ENCODE measurements at places on chromosomes 3 and 15. TPM values are rescaled to one million over a fixed set of nuclear protein-coding genes. Genes with fewer than 3 reads are reported as not detected.

Gene ZNF80
- polyA plus RNA-seq, result not detected

Gene C3orf33
- 0.19 TPM for polyA plus RNA-seq

Gene SOX14
- not detected for polyA plus RNA-seq

DNA sequence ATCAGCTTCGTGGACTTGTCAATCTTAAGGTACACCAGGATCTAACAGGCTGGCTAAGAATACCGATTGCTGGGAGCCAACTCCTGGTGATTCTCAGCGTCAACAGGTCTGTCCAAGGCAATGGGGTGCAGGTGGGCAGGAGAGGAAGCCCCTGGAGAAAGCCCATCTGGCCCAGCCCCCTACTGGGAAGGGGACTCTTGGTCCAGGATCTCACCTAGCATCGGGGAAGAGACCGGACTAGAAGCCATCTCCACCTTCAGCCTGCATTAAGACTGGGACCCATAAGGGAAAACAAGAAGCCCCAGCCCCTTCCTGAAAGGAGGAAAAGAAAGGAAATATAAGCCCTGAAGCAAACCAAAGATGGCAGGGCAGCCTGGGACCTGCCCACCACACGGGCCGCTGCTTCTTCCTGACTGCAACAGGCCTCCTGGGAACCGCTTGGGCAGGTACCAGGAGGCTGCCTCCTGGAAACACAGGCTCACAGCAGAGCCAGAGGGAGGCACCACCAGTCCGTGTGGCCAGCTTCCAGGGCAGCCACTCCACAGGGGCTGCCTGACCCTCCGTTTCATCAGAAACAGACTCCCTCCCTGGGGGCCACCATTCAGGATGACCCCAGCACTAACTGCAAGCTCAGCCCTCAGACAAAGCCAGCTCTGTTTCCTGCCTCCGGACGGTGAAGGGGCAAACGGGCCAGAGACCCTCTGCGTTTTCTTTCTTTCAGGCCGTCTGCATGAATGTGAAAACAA, 100.2 kb downstream of the LRIG1 start:
- no peaks in the 10 kb centered on the region for H3K36me3 ChIP-seq
- peaks cover 8% of the 10 kb centered on the region for H3K4me1 ChIP-seq
- DNase-seq, result no peak
- no peak overlapping the region for H3K27ac ChIP-seq
- H3K27me3 ChIP-seq, result no peaks in the 10 kb centered on the region
- no peak overlapping the region for H3K4me3 ChIP-seq
